ENCODE measurements at places on chromosomes 1 and 21. TPM values are rescaled to one million over a fixed set of nuclear protein-coding genes. Genes with fewer than 3 reads are reported as not detected.

The WDR64 gene
- not detected for total RNA-seq

The VANGL2 gene
- total RNA-seq: 69.7 TPM

The LCE1A gene
- not detected for total RNA-seq

The PBX1 gene
- total RNA-seq: 102 TPM

DNA sequence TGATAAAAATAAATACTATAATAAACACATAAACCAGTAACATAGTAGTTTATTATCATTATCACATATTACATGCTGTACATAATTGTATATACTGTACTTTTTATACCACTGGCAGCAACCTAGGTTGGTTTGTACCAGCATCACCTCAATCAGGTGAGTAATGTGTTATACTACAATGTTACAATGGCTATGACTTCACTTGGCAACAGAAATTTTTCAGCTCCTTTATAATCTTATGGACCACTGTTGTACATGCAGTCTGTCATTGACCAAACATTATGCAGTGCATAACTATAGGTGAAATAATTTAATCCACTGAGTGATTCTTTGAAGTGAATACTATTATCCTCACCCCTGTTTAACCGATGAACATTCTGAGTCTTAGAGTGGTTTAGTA, 44.5 kb downstream of the TNFSF4 start:
- no peak for DNase-seq

DNA sequence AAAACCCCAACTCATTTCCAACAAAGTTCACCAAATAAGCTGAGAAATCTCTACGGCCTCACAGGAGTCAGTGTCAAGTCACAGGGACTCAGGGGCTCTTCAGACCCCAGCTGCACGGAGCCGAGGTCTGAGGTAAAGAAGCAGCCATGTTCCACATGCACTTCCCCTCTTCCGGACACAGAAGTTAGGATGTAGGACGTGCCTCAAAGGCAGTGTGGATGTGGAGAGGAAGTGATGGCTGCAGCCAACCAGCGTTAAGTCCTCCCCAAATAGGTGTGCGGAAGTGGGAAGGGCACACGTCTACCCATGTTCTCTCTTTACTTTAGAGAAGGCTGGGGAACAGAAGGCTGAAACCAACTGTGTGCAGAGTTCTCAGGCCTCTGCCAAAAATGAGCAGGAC, 14.6 kb upstream of the NCF2 start:
- no peak for DNase-seq

- DNase-seq: peak; percentile 35
Measured at GRCh38 chr1:151968058-151968457, 25.6 kb downstream of the S100A10 start.

GRCh38 chr1:243420946-243421685, 165.3 kb downstream of the SDCCAG8 start:
- DNase-seq: no peak

DNA sequence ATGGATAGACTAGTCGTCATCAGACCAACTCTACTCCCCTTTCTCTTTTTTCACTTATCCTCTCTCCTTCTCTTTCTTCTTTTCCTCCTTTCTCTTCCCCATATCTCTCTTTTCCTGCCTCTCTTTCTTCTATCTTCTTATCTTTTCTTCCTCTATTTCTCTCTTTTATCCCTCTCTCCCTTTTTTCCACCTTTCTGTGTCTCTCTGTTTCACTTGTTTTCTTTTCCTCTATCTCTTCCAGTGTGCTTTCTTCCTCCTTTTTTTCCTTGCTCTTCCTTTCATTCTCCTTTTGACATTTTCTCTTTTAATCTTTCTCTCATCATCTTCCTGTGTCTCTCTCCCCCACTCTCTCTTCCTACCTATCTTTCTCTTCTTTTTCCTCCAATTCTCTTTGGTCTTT, 159.0 kb upstream of the PTGFR start:
- DNase-seq: no peak

GRCh38 chr1:8367571-8368194, 49.8 kb downstream of the SLC45A1 start:
- no peak for DNase-seq

GRCh38 chr1:222557574-222557973, 9.7 kb upstream of the HHIPL2 start:
- no peak for DNase-seq

GRCh38 chr21:42731264-42732032, 78.0 kb downstream of the PDE9A start:
- no peak for DNase-seq

GRCh38 chr1:41533731-41534080, 49.2 kb upstream of the EDN2 start:
- peak; percentile 3 for DNase-seq

DNA sequence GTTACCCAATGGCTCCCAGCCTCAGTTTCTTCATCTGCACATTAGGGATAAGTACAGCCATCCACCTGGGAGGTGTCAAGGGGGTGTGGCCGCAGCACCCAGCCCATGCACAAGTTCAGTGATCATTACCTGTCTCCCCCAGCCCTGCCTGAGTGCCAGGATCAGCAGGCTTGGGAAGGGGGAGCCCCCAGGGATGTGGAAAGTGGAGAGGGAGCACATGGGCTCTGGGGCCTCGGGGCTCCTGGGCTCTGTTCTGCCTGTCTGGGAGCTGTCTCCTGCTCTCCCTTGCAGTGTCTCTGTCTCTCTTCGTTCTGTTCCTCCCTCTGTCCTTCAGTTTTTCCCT, 10.8 kb upstream of the PADI1 start:
- DNase-seq: no peak

DNA sequence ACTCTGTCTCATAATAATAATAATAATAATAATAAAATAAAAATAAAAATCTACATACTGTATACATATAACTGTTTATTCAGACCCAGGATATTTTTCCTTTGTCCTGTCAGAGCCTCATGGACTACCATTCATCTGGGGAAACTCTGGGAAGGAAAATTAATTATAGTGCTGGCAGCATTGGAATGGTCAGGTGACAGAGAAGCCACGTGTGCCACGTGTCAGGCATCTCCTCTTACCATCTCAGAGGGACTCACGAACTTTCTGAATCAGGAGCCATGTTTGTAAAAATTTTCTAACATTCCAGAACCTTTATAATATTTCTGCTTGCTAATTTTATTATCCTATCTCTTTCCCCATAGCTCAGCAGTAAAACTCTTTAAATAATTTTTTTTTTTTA, 97.8 kb upstream of the HNRNPU start:
- no peak for DNase-seq

- no peak for DNase-seq
Measured at GRCh38 chr1:174324493-174324892, 123.3 kb upstream of the GPR52 start.

DNA sequence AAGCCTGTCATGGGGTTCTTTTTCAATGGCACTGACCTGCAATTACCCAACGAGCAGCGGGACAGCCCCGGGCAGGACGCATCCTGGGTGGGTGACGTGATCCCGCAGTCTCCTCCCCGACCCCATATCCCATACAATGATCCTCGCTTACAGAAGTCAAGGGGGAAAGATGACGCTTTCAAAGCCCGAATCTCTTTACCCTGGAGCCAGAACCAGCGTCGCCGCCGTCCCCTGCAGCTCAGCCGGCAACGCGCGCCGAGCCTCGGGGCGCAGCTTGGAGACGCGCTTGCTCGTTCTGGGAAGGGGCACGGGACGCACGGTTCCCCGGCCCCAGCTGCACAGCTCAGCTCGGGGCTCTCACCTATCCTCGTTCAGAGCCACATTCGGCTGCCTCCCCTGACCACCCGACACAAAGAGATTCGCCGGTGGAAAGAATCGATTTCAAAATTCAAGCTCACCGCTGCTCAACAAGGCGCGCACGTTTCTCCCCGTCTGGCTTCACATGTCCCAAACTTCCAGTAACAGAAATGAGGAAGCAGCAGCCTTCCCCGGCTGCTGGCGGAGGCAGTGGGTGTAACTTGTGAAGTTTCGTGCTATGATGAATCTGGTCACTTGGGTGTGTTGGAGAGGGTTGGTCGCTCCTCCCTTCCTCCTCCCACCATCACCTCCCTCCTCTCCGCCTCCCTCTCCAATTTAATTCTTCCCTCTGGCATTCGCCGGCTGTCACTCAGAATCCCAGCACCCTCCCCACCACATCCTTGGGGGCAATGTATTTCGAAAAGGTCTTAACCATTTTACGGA, at the start of gene TIAM1:
Gene TIAM1 (minus strand): TSS at position 582 of the 801 bp plus-strand sequence. CDS start 77,289 bp downstream, outside the sequence.
- DNase-seq: peak; percentile 49

DNA sequence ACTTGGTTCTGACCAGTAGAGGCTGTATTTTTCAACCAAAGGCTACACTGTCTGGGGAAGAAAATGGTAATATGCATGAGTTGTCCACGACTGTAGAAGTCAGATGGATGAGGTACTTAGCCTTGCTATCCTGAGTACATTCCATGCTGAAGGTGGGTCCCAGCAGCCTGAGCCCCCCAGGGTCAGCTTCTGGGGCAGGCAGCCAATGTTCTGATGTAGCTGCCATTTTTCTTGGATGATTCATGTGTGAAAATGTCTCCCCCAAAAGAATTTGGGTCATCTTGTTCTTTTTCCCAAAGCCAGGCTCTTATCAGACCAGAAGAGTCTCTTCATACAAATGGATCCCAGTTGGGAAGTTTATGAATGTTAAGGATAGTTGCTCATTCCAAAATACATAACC, 172.2 kb upstream of the UBE2U start:
- DNase-seq: no peak

DNA sequence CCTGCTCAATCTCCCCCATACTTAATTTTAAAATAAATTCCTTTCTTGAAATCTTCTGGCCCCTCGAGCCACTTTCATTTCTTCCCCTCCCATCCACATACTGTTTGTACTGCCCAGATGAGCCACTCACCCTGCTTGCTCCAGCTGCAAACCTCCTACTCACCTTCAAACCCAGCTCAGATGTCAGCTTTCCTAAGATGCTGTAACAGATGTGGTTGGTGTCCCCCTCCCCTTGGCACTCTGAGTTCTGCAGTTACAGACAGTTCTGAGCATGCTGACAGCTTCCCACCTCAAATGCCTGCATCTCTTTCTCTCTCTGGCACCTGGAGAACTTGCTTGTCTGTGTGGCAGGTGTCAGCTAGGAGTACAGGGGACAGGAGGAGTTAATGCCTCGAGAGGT, 106.7 kb downstream of the PTPRU start:
- peak; percentile 5 for DNase-seq

DNA sequence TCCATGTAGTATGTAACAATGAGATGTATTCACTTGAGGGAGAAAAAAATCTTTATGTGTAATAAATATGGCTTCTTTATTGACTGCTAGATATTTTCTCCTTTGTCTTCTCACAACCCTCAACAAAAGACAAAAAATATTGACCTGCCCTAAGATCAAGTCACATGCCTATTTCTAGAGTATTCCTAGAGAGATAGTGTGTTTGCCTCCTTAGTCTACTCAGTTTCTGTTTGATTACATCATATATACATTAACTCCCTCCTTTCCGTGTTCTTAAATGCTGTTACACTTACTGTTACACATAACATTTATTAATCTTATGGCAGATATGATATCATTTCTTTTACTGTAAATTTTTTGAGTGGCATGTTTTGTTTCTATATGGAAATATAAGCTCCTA, 281.6 kb upstream of the RGS18 start:
- DNase-seq: no peak

- DNase-seq: no peak
Measured at GRCh38 chr1:14468751-14469150, 129.7 kb upstream of the KAZN start.

DNA sequence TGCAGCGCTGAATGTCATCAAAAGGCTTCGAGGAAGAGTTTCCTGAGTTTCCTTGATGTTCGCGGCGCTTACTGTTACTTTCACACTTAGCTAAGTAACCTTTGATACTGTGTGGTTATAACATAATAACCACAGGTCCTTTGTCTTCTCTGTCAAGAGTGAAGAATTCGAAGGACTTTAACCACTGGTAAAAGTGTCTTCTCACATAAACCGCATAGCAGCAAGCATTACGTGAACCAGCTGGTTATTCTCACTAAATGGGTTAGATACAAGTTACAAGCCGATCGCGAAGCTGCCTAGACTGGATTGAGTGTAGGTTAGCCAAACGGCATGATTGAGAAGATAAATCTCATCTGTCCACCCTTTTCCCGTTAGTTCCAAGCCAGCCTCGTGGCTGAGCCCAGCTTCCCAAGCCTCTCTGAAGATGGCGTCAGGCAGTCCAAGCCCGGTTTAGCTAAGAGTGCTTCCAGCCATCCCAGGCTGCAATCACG, 18.3 kb upstream of the IFNGR2 start:
- DNase-seq: no peak

- no peak for DNase-seq
Measured at GRCh38 chr1:209241487-209241886, 342.0 kb upstream of the CAMK1G start.

- DNase-seq: no peak
Measured at GRCh38 chr21:42611852-42612251, 41.6 kb upstream of the PDE9A start.

DNA sequence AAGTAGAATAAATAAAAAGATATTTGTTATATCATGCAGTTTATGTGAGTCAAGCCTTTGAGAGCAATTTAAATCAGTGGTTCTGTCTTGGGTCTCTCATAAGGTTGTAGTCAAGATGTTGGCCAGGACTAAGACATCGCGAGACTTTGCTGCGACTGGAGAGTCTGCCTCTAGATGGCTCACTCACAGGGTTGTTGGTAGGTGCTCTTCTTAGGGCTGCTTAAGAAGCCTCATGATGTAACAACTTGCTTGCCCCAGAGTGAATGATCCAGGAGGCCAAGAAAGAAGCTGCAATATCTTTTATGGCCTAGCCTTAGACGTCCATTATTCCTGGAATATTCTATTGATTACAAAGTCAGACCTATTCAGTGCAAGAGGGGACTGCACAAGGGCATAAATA, 73.1 kb upstream of the CACHD1 start:
- DNase-seq: peak; percentile 47

DNA sequence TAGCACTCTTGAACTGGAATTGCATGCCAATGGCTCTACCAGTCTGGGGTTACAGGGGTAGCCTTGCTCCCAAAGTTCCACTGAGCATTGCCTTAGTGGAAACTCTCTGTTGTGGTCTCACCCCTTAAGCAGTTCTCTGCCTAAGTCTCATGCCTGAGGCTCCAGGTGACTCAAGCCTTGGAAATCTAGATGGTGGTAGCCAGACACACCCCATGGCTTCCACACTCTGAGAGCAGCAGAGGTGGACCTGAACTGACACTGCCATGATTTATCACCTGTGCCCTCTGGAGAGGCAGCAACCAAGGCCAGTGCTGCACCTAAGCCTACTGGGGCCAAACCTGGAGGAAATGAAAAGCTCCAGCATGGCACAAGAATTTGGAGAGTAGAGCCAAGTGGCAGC, 285.7 kb upstream of the PKN2 start:
- DNase-seq: no peak

DNA sequence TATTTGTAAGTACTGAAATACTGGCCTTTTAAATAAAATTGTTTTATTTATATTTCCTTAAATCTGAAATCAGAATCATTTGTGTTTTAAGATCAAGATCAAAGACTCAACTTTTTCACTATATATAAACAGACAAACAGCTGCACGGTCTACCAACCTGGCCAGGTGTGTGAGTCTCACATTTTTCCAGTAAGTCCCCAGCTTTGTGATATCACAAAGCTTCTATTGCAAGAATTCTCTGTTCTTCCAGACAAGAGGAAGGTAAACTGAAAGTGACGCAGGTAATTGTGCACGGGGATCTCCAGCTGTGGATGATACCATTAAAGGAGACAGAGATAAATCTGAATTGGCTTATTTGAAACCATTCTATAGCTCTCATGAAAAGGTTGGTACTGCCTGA, 41.2 kb upstream of the CYP2J2 start:
- no peak for DNase-seq
